ENCODE measurements at places on chromosomes 3 and 15.

GRCh38 chr3:122754929-122755328, 38.7 kb downstream of the HSPBAP1 start:
- peak; percentile 25 for DNase-seq

- DNase-seq = no peak
Observed at GRCh38 chr3:139848660-139849059, 86.3 kb upstream of the CLSTN2 start.

GRCh38 chr3:62319570-62320243, 53.6 kb downstream of the FEZF2 start:
- DNase-seq = no peak

GRCh38 chr3:58528629-58529028, 8.4 kb downstream of the ACOX2 start:
- no peak for DNase-seq

DNA sequence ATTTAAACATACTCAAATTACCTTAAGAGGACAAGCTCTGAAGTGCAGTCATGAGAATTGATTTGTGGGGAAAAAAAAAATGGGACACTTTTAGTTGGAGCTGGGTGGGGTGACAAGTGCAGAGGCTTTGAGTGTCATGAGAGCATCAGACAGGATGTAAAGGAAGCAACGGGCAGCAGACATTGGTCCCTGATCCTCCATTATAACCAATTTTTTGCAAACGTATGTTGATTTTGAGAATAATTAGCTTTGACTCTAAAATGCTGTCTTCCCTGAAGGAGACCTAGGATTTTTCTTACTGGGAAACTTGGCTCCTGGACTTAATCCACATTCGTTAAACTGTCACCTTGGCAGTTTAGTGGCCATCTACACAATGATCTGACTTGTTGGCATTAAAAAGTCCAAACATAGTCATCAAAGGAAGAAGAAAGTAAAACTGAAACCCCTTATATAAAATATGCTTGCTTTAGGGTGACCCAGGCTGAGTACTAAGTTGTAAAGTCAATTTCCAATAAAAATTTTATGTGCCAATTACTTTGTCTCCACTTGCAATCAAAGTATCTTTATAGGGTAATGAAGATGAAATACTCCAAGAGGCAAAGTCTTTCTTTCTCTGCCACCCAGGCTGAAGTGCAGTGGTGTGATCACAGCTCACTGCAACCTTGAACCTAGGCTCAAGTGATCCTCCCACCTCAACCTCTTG, 45.6 kb downstream of the BCL2L10 start:
- no peak for DNase-seq

Data from brain microvascular endothelial cell (primary cell).